ENCODE measurements at places on chromosomes 13 and 19.

DNA sequence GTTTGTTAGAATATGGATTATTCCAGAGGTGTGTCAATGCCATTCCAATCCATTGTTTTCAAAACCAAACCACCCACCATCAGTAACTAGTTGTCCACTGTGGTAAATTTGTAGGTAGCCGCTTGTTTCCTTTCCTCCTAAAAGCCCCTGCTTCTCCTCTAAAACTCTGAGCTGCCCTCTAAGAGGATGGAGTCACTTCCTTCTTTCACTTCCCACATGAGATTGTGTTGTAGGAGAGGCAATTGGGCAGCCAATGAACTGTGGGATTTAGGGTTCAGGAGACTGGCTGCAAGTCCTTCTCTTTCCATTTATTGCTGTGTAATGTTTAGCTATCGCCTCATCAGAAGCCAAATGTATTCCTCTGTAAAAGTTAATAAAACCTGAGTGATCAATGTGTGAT, 49.9 kb upstream of the RFXAP start:
- DNase-seq, result no peak

DNA sequence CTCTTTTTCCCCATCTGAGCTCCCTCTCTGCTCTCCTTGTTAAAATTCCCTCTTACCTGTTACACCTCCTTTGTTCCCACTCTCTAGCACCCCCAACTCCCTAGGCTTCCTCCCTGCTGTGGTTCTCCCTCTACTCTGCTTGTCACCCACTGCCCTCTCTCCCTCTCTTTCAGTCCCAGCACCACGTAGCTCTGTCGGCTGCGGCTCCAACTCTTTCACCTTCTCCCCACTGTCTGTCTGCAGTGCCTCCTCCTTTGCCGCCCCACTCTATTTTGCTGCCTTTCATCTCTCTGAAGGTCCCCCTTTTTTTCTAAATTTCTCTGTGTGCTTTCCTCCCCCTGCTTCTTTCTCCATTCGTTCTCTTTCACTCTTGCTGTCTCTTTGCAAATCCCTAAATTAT, 1.1 kb downstream of the ZNF836 start:
- DNase-seq, result no peak

DNA sequence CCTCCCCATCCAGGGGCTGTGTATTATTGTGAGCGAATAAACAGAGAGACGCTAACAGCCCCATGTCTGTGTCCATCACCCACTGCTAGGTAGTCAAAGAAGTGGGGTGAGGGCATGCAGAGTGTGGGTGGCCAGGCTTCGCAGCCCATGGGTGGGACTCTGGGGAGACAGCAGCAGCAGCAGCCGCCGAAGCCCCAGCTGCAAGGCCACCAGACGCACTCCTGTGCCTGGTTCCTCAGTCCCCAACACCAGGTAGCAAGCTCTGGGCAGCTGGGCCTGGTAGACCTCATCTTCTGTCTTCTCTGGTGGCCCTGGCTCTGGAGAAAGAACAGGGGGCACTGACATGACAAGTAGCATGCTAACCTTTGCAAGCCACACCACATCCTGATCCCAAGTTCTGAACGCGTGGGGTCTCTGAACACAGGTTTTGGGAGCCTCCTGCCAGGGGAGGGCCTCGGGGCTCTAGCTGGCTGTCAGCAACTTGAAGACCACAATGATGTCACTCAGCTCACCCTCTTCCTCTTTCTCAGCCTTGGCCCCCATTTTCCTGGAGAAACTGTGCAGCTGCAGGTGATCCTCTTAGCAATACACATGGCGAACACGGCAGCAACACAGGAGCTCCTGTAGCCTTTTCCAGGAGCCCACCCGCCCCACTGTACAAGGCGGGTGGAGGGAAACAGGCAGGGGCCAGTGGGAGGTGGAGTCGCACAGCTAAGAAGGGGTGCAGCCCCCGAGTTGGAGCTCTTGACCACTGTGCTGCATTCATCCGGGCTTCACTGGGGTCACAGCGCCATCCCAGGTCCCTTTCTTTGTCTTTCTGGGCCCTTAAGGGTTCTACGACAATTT, 5.8 kb downstream of the FUZ start:
- DNase-seq, result peak; percentile 49

DNA sequence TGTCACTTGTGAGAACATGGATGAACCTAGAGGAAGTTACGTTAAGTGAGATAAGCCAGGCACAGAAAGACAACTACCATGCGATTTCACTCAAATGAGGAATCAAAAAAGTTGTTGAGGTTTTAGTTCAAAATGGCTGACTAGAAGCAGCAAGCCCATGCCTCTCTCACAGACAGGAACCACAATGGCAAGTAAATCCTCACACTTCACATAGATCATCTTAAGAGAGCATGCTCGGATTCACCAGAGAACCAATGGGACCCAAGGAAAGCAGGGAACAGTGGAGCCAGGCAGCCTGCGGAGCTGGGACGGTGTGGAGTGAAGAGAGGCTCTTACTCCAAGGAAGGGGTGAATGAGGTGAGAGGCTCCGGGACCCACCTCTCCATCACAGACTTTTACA, 581.0 kb downstream of the UQCRFS1 start:
- DNase-seq, result no peak

DNA sequence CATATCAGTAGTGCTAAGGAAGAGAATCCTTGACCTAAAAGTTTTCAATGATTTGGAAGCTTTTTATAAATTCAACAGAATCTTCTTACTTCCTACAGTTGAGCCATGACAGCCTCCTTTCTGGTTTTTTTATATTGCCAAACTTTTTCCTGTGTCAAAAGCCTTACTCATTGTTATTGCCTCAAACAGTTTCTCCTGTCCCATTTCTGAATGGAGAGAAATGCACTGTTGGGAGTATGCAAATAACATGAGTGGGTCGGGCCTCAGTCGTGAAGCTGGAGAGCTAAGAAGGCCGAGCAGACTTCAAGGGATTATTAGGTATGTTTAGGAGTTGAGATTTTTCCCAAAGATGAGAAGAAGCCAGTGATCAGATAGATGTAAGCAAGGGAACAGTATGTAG, 766.4 kb upstream of the KLHL1 start:
- no peak for DNase-seq

DNA sequence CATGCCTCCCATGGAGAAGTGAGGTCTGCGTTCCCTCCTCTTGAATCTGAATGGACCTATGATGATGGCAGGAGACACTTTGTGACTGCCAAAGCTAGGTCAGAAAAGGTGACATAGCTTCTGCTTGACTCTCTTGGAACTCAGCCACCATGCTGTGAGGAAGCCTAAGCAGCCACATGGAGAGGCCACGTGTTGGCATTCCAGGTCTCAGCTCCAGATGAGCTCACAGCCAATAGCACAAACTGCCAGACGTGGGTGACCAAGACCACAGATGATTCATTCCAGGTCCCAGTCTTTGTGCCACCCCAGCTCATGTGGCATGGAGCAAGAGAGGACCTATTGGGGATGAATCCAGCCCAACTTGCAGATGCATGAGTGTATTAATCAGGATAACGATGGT, 8.7 kb upstream of the GGACT start:
- no peak for DNase-seq

DNA sequence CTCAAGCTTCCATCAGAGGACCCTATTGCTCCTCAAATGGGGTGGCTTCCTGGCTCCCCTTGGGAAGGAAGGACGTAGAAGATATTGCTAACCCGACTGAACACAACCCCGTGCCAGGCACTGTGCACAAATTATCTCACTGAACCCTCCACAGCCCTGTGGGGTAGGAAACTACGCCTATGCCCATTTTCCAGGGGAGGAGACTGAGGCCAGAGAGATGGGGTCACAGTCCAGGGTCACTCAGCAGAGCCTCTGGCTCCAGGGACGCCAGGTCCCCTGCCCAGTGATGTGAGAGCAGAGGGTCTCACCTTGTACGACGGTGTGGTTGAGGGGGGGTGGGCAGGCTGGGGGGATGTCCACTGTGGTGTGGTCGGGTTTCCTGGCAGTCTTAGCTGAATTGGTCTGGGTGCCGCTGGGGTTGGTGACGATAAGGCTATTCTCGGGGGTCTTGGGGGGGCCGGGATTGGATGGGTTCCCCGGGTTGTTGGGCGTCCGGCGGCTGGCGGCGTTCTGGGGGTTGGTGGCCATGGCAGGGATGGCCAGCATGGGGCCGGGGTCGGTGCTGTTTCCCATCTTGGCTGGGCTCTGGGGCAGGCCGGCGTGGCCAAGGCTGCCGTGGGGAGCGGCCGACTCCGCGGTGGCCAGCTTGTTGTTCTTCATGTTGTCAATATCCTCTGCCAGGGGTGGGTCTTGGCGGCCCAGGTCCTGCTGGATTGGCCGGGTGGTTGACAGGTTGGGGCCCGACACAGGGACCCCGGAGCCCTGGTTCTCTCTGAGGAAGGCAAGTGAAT, 136.2 kb downstream of the IER2 start:
- no peak for DNase-seq

- DNase-seq, result no peak
These were observed 1.7 kb downstream of the SPRED3 start for GRCh38 chr19:38389957-38390924.

- DNase-seq, result no peak
These were observed 156.5 kb downstream of the LMO7 start for GRCh38 chr13:75792526-75793187.

- DNase-seq, result no peak
These were observed 8.6 kb upstream of the PTBP1 start for GRCh38 chr19:788686-788982.

DNA sequence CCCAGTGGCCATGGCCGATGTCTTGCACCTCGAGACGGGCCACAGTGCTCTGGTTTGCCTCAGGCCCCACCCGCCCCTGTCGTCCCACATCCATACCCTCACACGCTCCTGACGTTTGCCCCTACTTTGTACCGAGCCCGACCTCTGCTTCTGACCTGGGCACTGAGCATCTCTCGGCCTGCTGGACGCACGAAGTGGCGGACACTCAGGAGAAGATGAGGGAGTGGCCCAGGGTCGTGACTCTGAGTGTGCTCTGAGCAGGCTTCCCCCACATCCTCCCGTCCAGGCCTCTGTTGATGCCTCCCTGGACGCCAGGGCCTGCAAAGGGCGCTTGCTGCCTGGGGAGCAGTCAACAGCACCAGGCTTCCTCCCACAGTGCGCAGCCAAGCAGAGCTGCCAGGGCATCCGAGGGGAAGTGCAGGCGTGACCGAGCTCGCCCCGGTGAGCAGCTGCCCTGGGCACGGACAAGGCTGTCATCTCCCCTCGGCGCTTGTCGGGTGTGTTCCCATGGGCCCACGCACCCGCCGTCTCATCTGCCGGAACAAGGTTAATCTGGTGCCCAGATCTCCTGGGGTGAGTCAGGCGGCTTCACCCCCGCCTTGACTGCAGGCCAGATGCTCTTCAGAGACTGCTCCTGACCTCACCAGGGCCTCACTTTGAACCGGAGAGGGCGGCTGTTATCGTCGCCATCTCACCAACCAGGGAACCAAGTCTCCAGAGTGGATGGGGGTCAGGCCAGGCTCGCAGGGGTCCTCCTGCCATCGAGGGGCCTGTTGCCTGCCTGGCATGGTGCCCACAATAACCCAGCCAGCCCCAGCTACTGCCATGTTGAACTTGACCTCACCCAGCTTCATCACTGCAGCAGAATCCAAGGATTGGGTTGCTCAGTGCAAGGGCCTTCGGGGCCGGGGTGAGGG, 27.2 kb downstream of the COMP start:
- DNase-seq, result no peak

- DNase-seq, result no peak
These were observed 182.2 kb downstream of the FOXO1 start for GRCh38 chr13:40484101-40484800.

DNA sequence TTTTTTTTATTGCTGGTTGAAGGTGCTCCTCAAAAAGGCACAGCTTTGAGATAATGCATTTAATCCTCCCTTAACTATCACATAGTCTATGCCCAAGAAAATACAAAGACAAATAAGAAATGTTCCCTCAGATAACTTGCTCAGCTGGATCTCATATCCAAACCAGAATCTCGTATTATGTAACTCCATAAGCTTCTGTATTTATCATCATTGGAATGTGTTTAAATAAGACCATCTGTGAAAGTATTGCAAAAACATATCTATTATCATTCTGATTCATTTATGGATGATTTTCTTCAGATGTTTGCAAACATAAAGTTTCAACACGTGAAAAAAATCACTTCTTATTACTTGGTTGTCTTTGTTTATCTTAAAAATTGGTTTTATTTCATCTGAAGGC, 190.9 kb downstream of the IRS2 start:
- DNase-seq, result no peak

GRCh38 chr13:96900986-96901385, 93.3 kb downstream of the OXGR1 start:
- DNase-seq, result no peak
